ENCODE measurements at places on chromosomes 3 and 15.

DNA sequence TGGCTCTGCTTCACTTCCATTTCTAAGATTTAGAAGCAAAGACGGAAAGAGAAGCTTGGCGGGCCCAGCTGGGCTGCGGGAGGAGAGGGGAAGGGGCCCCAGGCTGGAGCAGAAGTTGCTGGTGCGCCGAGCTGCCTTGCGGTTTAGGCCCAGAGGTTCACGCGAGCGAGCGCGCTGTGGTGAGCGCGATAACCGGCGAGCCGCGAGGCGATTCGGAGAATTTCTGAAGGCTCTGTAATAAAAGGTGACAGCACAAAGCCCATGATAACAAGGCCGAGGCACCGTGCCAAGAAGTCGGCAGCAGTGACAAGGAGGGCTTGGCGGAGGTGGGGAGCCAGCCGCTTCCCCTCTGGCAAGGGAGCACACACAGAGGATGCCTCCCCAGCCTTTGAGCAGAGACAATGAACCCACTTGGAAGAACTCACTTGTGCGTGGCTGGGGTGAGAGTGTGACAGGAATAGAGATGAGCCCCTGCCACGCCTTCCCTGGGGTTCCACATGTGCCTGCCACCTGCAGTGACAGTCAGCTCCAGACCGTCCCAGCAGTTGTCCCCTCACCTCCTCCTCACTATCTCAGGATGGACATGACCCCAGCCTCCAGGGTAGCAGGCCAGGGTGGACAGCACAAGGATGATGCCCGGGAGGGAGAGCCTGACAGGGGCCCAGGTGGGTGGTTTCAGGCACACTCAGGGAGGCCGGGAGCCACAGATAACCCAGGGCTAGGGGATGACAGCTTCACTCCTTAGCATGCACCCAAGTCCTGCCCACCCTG lies 315.2 kb downstream of the UACA start:
- no peak for DNase-seq

DNA sequence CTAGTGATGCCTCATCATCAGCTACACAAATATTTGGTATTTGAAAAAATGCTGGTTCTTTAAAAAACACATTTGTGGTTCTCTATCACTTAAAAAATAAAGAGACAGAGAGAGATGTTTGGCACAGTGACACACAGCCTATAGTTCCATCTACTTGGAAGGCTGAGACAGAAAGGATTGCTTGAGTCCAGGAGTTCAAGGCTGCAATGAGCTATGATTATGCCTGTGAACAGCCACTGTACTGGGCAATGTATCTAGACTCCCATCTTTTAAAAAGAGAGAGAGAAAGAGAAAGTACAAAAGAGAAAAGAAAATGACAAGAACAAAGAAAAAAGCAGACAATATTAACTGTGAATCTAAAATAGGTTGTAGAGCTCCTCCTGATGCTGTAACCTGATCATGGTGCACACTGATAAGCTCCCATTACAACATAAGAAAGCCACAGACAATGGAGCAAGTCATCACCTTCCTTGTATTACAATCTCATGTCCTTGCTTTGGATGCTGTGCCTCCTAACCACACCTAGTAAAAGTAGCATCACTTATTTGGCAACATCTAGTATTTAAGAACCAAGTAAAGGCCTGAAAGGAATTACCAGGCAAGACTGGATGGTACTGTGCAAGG lies 31.7 kb upstream of the MAP4 start:
- DNase-seq, result no peak

- no peak for DNase-seq
These were observed 473.9 kb upstream of the UBE2E2 start for GRCh38 chr3:22729212-22729611.

DNA sequence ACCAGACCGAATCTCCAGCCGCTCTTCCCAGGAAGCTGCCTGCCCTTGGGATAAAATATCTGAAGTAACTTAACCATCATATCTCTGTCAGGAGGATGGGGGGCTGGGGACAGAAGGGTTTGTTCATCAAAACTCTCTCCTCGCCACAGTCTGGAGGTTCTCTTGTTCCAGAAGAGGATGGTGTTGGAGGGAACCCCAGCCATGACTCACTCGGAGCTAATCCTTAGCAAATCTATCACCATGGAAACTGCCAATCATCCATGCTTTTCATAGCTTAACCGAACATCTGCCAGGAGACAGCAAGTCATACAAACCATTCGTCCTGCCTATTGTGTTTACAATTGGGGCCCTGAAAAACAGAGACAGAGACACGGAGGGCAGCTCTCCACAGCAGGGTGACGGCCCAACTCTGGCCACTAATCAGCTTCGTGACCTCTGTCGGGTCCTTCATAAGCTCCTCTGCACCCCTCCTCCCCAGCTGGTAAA lies 73.8 kb upstream of the HEG1 start:
- DNase-seq, result no peak

DNA sequence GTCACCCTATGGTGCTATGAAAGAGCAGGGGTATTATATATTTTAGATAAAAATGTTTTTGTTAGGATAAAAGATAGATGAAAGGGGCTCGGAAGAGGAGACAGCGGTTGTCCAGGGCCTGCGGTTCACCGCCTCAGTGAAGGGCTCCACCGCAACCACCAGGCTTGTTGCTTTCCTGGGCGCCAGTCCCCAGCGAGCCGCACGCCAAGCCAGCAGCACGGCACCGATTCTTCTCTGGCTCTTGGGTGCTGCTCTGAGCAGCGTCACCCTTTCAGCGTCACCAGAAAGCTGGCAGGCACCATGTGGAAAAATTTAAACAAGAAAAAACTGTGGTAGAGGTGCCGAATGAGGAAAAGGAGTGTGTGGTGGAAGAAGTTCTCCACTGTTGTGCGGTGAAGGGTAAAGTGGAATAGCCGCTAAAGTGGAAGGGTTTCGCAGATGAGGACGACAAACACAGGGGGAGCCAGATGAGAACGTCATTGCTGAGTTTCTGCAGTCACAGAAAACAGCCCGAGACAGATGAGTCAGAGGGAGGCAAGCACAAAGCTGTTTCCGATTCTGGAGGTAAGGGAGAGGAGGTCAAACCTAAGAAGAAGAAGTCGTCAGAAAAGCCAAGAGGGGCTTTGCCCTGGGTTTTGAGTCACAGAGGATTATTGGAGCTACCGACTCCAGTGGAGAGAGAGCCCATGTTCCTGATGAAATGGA lies 569.2 kb downstream of the ZBBX start:
- DNase-seq, result no peak

GRCh38 chr3:46303240-46303639 lies 50.7 kb upstream of the CCR2 start:
- no peak for DNase-seq

- no peak for DNase-seq
These were observed 879 bp upstream of the EIF5A2 start for GRCh38 chr3:170909129-170909903.

- no peak for DNase-seq
These were observed 66.4 kb downstream of the ASTE1 start for GRCh38 chr3:130960139-130960795.

GRCh38 chr3:19263606-19264005 lies 115.3 kb downstream of the KCNH8 start:
- no peak for DNase-seq

- DNase-seq, result no peak
These were observed 34.3 kb upstream of the BSN start for GRCh38 chr3:49519916-49520385.

GRCh38 chr15:75212200-75212858 lies 10.6 kb downstream of the C15orf39 start:
- no peak for DNase-seq

- DNase-seq, result no peak
These were observed 7.3 kb upstream of the UBE2E1 start for GRCh38 chr3:23798456-23798855.

- no peak for DNase-seq
These were observed 14.9 kb downstream of the PLEKHO2 start for GRCh38 chr15:64856429-64857145.

- no peak for DNase-seq
These were observed 329.7 kb downstream of the TIGIT start for GRCh38 chr3:114623420-114624046.

GRCh38 chr3:126851934-126852333 lies 131.0 kb upstream of the PLXNA1 start:
- no peak for DNase-seq

DNA sequence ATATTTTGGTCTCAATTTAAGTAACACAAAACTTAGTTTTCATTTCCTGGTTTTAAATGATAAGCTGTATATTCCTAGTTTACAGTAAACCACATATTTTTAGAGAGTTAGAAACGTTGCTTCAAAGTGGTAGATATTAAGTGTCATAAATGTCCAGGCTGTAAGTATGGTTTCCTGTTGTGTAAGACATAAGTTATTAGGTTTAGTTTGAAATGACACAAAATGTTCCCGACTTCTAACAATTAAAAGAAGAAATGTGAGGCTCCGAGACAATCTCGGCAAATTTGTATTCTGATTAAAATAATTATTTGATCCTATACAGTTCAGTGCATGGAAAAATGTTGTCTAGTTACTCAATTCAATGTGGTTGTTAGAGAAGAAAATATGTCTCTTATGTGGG lies 387.3 kb downstream of the EPHA3 start:
- no peak for DNase-seq

DNA sequence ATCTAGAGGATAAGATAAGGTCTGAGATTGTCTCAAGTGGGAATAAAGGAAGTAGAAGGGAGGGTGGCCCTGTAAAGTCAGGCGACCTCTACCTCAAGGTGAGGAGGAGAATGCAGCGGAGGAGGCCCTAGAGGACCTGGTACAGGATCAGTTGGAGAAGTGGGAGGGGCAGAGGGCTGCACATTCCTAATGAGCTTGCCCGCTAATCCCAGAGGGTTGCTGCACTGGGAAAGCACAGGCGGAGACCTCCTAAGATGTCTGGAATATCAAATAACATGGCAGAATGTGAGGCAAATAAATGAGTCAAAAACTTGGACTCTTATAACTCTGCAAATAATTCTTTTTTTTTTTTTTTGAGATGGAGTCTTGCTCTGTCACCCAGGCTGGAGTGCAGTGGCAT lies 30.2 kb upstream of the VPS8 start:
- no peak for DNase-seq

GRCh38 chr15:52021128-52021671 lies 2.2 kb downstream of the MAPK6 start:
- DNase-seq, result peak; percentile 31

DNA sequence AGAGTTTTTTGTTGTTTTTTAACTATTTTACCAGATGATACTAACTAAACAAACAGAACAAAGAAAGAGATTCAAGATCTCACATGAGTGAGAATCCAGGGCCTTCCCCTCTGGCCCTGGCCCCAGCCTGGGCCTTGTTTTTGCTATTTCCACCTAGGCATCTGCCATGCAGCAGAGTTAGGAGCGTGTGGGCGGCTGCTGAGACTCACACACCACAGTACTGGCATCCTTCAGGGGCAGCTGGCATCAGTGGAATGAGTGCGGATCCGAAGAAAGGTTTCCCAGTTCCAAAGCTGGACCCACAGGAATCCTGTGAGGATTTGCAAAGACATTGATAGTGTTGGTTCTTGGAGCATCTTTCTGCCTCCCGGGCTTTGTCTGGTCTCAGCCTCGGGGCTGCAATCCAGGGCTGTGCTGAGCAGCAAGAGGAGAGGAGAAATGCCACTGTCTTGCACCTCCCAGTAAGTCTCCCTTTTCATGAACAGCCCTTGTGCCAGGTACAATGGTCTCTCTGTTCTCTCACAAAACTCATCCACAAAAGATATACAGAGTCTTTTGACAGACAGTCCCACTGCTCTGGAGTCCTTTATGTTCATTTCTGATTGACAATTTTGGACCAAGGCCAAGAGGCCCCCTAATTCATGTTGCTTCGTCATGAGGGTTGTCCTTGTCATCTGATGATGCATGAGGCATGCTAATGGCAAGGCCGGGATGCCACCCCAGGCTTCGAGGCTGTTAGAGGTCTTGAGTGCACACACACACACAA lies 46.6 kb downstream of the APH1B start:
- DNase-seq, result no peak

DNA sequence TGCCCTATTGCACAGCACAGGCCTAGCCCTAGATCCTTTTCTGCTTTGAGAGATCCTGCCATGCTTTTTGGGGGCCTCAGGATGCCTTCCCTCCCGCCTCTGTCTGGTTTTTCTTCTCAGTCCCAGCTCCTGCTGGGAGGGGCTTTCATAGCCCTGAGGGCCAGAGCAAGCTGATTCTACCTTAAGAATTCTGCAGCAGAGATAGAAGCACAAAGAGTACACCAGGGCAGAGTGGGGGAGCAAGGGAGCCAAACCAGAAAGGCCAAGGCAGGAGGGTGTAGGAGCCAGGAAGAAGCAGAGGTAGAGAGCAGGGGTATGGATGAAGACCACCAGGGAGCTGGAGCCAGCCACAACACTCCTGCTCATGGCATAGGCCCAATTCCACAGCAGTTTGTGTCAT lies 18.1 kb downstream of the SH3BP5 start:
- no peak for DNase-seq

DNA sequence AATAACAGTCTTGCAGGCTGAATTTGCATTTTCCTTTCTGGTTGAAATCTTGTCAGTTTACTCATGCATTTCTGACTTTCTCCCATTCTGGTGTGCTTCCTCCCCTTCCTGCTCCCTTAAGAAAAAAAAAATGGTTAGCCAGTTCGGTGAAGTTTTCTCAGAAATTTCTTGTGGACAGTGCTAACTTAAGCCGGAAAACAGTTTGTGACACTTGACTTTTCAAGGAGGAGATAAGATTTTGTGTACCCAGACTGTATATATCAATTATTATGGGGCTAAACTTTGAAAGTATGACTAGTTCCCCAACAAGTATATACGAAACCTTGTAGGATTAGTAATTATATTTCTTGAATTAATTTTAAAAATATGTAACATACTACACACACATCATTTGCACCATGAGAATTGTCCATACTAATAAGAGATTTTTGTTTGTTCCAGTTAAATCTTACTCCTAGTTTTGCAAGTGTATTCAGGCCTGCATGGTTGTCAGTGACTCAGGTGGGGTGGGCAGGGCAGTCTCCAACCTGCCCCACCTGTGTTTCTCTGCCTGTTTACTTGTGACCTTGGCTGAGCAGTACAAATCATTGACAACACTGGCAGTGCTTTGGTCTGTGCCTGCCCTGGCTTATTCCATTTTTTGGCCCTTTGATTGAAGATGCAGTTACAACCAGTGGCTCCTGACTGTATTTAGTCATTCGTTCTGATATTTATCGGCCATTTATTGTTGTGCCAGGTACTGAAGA lies 19.1 kb downstream of the UBE2E1 start:
- no peak for DNase-seq

DNA sequence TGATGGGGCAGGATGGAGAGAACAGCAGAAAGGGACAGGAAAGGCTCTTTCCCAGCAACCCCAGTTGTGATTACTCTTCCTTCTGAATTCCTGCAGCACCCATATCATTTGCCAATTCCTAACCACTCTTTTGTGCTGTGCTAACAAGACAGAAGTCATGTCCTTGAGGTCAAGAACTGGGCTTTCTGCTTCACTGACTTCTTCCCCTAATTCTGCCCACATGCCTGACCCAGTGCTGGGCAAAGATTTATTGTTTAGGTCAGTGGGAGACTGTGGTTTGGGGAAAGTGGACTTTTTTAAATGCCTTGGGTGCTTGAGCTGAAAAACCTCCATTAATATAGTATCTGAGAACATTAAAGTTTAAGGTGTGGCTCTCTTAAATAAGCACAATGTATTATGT lies 4.2 kb upstream of the EFCAB12 start:
- DNase-seq, result no peak

GRCh38 chr3:9266716-9267115 lies 17.3 kb upstream of the SRGAP3 start:
- no peak for DNase-seq
